ENCODE measurements at places on chromosomes 5 and 9.

DNA sequence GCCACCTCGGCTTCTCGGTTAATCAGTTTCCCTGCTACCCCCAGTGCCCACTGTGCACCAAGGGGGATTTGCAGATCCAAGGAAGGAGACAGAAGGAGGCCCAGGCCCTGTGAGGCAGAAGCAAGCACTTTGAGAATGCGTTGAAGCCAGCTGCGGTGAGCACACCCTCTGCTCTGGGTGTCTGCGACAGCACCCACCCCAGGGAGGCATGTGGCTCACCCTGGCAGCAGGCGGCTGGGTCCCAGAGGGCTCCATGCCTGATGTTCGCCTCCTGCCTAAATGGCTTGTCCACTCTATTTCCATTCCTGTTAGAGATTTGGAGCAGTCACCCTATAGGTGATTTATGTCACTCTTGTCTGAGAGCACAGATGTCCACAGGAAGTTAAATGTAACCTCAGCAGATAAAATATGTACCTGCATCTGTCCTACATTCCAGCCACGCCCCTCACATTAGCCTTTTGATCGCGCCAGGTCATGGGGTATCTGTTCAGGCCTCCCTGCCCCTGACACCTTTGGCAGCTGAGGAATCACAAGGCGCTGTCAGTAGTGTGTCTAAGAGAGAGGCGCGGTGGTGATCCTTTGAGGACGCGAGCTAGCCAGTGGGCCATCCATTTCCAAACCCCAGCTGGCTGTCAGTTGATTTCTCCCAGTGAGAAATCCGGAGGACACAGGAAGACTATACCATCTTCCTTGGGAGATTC, 28.1 kb downstream of the PTGES2 start:
- no peak for DNase-seq

DNA sequence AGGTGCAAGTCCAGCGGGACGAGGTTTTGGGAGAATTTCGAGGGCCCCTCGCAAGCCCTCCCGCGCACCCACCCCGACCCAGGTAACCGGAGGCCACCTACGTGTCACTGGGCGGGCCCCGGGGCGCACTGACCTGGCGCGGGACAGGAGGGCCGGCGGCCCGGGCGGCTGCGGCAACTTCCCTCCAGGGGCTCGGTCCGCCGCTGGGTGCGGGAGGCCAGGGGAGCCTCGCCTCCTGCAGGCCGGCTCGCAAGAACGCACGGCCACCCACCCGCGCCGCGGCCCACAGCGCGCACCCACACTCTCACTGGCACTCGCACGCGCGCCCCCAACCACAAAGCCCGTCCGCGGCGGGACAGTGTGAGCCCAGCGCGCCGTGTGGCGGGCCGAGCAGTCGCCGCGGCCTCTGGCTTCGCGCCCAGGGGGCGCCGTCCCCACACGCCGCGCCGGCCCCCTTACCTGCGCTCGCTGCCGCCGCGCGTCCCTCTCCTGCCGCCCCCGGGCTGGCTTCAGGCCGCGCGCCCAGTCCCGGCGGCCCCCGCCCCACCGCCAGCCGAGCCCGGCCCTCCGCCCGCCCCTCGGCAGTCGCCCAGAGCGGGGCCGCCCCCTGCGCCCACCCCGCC, 451 bp downstream of the LPAR1 start:
- DNase-seq = no peak

GRCh38 chr9:84481231-84481630, 140.7 kb upstream of the SLC28A3 start:
- no peak for DNase-seq

DNA sequence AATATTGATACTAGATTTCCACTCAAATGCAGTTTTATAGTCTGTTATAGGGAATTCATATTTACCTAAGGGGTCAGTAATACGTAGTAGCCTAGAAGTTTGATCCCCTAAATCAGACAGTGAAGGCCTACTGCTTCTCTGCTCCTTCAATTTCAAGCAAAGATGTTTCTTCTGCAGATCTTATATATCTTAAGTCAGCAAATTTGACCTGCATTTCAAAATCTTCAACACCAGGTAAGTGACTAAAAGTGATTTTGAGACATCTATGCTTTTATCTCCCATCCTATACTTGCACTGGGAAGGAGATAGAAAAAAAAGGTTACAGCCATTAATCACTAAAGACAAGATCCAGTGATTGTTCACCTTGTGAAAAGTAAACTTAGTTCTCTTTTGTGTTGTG, 363.9 kb downstream of the PTPRD start:
- no peak for DNase-seq

- DNase-seq = no peak
Measured at GRCh38 chr5:9094582-9094981, 451.3 kb downstream of the SEMA5A start.

DNA sequence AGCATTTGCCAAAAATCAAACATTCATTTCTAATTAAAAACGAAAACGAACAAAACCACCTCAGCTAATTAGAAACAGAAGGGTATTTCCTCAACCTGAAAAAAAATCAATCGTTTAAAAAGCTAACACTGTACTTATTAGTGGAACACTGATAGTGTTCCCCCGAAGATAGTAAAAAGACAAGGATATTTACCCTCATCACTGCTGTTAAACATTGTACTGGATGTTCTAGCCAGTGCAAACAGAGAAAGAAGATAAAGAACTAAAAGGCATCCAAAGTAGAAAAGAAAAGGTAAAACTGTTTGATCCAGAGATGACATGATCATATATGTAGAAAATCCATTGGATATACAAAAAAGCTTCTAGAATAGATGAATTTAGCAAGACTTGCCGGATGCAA, 508.3 kb downstream of the DMRTA1 start:
- DNase-seq = no peak

GRCh38 chr9:100472268-100472667, 681 bp upstream of the TMEFF1 start:
- DNase-seq = no peak

GRCh38 chr9:32490601-32491000, 35.4 kb downstream of the RIGI start:
- no peak for DNase-seq

DNA sequence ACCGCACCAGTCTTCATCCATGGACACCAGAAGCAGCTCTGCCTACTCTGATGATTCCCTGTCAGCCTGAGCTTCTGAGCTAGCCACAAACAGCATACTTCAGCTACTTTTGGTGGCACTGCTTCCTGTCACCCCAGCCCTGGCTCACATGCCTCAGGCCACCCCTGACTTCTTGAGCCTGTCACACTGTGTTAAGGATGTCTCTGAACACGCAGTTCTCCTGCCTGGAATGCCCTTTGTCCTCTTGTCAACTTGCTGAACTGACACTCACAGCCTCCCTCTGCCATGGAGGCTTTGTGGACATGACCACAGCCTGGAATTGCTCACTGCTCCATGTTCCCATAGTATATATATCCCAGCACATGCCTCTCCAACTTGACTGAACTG, 7.2 kb downstream of the MACROH2A1 start:
- DNase-seq = no peak

DNA sequence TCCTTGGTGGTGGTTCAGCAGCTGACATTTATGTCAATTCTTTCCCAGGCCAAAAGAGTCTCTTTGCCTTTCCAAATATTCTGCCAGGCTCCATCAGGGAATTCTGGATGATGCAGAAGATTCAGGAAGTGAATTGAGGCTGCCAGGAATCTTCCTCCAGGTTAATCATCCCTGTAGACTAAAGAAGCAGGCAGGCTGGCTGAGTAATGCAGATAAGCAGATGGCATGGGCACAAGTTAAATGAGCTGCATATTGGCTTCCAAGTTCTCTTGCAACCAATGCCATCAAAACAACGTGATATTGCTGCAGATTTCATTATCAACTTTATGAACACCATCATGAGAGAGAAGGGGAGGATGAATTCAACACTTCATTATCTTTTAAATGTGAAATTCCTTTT, 324.5 kb downstream of the KCNN2 start:
- no peak for DNase-seq

- DNase-seq = no peak
Measured at GRCh38 chr9:2023532-2023931, 8.4 kb downstream of the SMARCA2 start.

- DNase-seq = no peak
Measured at GRCh38 chr9:74415995-74416394, 81.1 kb upstream of the RORB start.

DNA sequence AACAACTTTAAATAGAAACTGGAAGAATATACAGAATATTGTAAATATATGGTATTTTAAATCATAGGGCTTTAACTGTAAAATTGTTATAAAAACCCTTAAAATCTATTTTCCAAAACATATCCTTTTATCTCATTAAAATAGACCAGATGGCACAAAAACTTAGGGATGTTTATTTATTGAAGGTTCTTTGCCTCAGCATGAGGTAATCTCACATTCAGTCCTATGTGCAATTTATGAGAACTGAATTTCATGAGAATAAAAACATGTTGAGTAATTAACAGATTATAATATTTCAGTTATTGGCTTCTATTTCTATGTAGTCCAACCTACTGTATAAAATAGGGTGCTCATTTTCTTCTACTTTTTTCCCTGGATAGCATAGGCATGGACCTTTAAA, 329.2 kb upstream of the PRR16 start:
- DNase-seq = no peak

DNA sequence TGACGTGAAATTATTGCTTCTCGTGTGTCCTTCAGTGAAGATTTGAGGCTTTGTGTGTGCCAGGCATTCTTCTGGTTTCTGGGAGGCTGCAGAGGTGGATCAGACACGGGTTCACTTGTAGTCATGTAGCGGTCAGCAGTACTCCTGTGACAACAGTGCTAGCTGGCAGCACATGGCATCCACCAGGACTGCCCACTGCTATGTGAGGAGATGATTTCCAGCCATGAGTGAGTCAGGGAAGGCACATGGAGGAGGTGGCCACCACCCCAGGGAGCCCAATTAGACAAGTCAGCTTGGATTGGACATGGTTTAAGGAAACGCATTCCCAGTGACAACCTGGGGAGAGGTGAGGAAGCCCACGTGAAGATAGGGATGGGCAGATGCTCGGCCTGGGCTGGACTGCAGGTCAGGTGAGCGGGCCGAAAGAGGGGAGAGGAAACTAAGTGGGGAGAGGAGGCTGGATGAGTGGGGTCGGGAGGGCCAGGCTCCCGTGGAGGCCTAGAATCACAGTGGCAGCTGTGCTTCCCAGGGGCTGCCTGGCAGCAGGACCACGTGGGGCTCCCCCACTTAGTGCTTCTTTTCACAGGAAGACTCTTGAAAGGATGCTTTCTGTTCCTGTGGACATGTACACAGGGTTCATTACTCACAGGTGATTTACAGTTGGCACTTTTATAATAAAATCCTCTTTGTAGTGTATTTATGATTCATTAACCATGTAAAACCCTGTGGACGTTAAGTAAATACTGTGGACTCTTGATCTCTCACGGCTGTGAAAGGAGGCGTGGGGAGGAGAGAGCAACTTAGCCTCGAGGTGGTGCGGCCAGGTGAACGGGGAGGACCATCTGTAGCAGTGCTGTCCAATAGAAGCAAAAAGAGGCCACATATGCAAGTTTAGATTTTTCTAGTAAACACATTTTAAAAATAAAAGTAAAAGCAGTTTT, 80.0 kb upstream of the OTULINL start:
- DNase-seq = no peak

DNA sequence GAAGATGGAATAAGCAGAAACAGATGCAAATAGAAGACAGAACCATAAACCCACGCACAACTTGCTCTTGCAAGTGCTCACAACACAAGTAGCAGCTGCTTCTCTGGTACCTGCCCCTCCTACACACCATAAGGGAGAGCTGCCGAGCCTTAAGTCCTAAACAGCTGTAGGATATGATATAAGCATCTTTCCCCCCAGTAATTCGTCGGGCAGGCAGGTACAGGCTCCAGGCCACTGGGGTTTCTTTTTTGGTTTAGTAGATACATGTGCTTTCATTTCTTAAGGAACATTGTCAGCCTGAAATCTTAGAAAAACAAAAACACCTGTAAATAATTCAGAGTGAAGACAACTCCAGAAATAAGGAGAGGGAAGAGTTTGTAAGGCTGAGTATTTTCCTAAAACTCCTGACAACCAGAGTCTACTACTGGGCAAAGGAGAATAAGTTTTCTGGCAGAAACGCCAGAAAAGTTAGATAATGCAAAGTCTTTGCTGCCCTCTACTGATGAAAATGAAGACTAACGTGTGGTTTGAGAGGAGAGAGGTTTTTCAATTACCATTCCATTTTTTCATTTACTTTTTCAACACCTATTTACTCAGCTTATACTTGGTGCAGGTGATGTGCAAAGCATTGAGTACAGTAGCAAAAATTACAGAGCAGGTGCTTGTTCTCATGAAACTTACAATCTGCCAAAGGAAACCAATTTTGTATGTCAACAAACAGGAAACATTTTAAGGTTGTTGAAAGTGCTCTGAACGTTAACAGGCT, 20.1 kb upstream of the TCERG1 start:
- no peak for DNase-seq

GRCh38 chr9:93120846-93121315, 13.2 kb downstream of the NINJ1 start:
- no peak for DNase-seq

Data from fibroblast of the conjunctiva (primary cell).